MCF 10A (cell line): ENCODE measurements at places on chromosomes 5 and 9. TPM values are rescaled to one million over a fixed set of nuclear protein-coding genes. Genes with fewer than 3 reads are reported as not detected.

GDA gene
- total RNA-seq, result not detected in 2 replicates

NTRK2 gene
- total RNA-seq, result not detected in 2 replicates

FAM174A gene
- total RNA-seq, result 9.7 and 15.4 TPM in 2 replicates

FOXD4L4 gene
- total RNA-seq, result 0.93 and 1.2 TPM in 2 replicates

DUSP1 gene
- 594 and 611 TPM in 2 replicates for total RNA-seq

TAS2R1 gene
- not detected in 2 replicates for total RNA-seq

ADAMTSL1 gene
- not detected in 2 replicates for total RNA-seq

GALNT12 gene
- not detected in 2 replicates for total RNA-seq

OBP2B gene
- not detected in 2 replicates for total RNA-seq

RANBP3L gene
- total RNA-seq, result not detected in 2 replicates

KCNT1 gene
- total RNA-seq, result not detected in 2 replicates

HABP4 gene
- 4.3 and 6.3 TPM in 2 replicates for total RNA-seq

ARL14EPL gene
- not detected in 2 replicates for total RNA-seq

MYORG gene
- 2.4 and 2.9 TPM in 2 replicates for total RNA-seq

ADAMTS6 gene
- total RNA-seq, result 17.8 and 19.5 TPM in 2 replicates

MPDZ gene
- total RNA-seq, result 8.8 and 10.9 TPM in 2 replicates

TAF11L10 gene
- total RNA-seq, result not detected in 2 replicates

STPG3 gene
- not detected in 2 replicates for total RNA-seq

CCIN gene
- not detected in 2 replicates for total RNA-seq

SEMA6A gene
- 1.5 and 2.1 TPM in 2 replicates for total RNA-seq

DDX4 gene
- total RNA-seq, result not detected in 2 replicates

NEUROG1 gene
- total RNA-seq, result not detected in 2 replicates

B4GALT1 gene
- total RNA-seq, result 155 and 184 TPM in 2 replicates

FBLL1 gene
- total RNA-seq, result 0.42 TPM in 1 of 2 replicates, not detected in the other

QRFP gene
- total RNA-seq, result not detected in 2 replicates

ARID3C gene
- total RNA-seq, result not detected in 2 replicates

TMEM245 gene
- total RNA-seq, result 35.0 and 43.8 TPM in 2 replicates

TMEM174 gene
- not detected in 2 replicates for total RNA-seq

COL15A1 gene
- total RNA-seq, result not detected in 2 replicates

HAVCR2 gene
- 0.17 TPM in 1 of 2 replicates, not detected in the other for total RNA-seq

SH3RF2 gene
- 14.9 and 29.6 TPM in 2 replicates for total RNA-seq

GPR151 gene
- not detected in 2 replicates for total RNA-seq

SOHLH1 gene
- total RNA-seq, result not detected in 2 replicates

ENG gene
- 19.2 and 22.1 TPM in 2 replicates for total RNA-seq

PLCXD3 gene
- not detected in 2 replicates for total RNA-seq

PCDHB14 gene
- total RNA-seq, result 4.7 and 6.2 TPM in 2 replicates
